ENCODE measurements at places on chromosomes 11 and 22.

- peak; percentile 58 for DNase-seq
Observed at GRCh38 chr11:35523331-35523768, 2.1 kb downstream of the PAMR1 start.

GRCh38 chr22:38696606-38697424 lies 3.9 kb downstream of the JOSD1 start:
- DNase-seq: peak; percentile 95

- DNase-seq: no peak
Observed at GRCh38 chr11:35689081-35689996, 26.8 kb downstream of the TRIM44 start.

GRCh38 chr11:102495161-102496042 lies 35.1 kb downstream of the MMP7 start:
- DNase-seq: peak; percentile 86

DNA sequence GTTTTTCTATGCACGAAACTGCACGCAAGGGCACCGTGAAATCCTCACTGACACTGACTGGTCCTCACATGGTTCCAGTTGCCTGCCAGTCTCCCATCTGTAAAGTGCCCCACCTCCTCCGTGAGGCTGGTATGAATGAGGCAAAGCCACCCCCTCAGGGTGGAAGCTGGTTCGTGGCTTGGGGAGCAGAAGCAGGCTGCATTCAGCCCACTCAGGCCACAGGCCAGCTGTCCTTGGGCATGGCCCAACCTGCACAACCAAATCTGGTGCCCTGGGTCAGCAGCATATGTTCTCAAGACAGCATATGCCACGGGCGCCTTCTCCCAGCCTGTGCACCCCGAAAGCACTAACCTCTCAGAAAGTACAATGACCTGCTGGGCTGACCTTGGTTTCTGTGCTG lies 29.3 kb downstream of the SERPINH1 start:
- no peak for DNase-seq

- no peak for DNase-seq
Observed at GRCh38 chr11:33713151-33713855, 12.7 kb upstream of the C11orf91 start.

GRCh38 chr22:20106849-20107237 lies 9.1 kb upstream of the RANBP1 start:
- no peak for DNase-seq

GRCh38 chr11:1382831-1383607 lies 6.7 kb upstream of the BRSK2 start:
- DNase-seq: peak; percentile 78

GRCh38 chr11:100469835-100470234 lies 217.3 kb upstream of the ARHGAP42 start:
- DNase-seq: no peak

- DNase-seq: no peak
Observed at GRCh38 chr11:119319700-119320239, 2.8 kb upstream of the MCAM start.

DNA sequence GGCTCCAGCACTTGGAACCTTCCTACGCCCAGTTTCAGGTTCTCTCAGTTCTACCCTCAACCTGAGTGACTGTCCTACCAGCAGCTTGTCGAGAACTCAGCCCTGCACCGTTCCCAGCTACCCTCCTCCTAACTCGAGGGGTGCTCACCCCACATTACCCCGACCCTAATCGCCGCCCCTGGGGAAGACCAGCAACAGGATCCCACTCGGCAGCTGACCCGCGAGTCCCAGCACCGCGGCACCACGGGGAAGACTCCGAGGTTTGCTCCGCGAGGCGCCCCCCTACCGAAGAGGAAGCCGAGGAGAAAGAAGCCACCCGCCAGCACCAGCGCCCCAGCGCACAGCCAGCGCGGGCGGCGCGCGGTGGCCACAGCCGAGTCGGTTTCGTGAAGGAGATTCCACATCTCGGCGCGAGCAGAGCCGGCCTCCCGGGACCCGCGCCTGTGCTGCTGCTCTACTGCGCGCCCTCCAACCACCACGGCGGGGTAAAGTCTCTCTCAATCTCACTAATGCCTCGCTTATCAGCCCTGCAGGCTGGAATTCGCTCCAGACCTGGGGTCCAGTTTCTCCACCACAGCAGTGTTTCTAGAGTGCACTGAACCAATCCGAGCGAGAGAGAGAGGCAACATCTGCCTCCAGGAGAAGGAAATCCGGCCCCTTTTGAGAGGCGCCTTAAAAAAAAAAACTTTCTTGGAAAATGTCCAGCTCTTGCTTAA lies at the start of gene FOLH1:
FOLH1 (minus strand) TSS at position 597 of the 716 bp plus-strand sequence; CDS start at position 404, 193 bp downstream.
- DNase-seq: no peak

- peak; percentile 85 for DNase-seq
Observed at GRCh38 chr22:28116219-28116673, 197.2 kb upstream of the PITPNB start.

GRCh38 chr11:30143098-30143705 lies 87.6 kb upstream of the FSHB start:
- DNase-seq: peak; percentile 24

DNA sequence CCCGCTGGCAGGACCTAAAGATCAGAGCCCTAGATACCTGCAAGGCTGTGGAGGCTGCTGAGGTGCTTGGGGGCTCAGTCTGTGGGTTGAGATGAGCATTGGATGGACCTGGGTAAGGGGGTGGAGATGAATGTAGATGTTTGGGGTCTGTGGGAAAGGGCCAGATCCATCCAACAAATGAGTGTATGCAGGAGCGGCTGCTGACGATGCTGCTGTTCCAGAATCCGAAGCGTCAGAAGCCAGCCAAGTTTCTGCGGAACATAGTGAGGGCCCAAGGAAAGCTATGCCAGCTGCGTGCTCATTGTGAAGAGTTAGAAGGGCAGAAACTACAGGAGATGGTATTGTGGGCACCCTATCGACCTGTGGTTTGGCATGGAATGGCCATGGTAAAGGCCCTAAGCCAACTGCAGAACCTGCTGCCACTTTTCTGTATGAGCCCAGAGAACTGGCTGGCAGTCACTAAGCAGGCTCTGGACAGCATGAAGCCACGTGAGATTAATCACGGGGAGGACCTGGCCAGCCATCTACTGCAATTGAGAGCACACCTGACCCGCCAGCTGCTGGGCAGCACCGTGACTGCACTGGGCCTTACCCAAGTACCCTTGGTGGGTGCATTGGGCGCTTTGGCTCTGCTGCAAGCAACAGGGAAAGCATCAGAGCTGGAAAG lies 36.6 kb downstream of the RRP8 start:
- no peak for DNase-seq

DNA sequence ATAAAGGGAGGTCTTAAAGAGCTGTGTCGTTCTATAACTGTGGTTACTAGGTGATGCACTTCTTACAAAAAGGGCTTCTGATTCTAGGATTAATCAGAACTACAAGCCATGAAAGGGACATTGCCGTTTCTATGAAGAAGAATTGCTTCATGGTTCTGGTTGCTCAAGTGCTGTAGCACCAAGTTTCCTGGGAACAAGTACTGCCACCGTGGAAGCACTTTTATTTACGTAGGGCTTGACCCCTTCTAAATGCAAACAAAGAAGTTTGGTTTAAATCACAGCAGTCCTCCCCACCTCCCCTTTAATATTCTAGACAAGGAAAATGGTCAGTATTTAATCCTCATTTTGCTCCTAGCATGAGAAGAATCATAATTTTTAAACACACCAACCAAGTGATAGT lies 9.8 kb downstream of the YAP1 start:
- peak; percentile 42 for DNase-seq

DNA sequence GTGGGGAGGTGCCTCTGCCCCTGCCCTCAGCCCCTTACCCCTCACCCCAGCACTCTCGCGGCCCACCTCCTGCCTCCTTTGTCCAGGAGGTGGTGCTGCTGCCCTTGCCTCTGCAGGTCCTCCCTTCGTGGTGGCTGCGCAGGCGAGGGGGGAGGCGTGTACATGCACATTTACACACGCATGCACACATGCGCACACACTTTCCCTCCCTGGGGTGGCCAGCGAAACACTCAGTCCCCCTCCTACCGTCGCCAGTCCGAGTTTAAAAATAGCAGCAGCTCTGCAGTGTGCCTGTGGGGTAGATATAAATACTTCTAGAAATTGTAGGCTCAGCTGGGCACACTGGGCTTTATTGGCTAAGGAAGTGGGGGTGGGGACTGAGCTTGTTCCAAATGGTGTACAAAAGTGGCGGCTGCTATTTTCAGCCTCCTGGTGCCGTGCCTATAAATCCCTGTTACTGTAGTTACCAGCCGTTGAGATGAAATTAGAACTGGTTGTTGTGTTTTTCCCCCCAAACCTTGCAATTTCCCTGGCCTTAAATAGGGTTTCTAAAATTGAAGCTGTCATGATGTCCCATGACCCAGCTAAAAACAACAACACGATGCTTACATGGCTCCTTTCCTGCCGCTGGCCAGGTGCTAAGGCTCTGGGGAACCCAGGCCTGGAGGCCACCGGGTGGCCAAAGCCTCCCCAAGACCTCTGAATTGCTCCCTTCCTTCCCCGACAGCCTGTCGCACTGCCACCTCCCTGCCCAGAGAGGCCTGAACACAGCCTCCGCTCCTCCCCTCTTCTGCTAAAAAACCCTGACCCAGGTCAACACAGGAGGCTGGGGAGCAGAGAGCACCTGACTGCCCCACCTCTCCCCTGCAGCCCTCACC lies 12.4 kb downstream of the PICK1 start:
- peak; percentile 18 for DNase-seq

DNA sequence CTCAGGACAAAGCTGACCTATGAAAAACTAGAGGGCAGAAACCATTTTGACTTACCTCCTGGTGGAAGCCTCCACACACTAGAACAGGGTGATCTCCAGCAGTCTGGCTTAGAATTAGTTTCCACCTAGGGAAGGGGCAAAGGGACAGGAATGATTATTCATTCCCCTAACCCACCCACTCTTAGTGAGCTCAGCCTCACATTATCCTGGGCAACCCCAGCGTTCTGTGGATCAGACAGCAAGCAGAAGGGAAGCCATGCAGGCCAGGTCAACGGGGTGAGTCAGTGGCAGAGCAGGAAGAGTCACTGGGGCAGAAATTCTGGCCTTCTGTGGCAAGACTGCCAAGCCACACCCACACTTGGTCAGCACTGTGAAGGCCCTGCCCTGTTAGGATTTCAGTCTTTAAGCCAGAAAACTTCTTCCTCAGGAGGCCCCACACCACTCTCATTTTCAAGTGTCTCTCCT lies 10.5 kb downstream of the NUMA1 start:
- peak; percentile 93 for DNase-seq

DNA sequence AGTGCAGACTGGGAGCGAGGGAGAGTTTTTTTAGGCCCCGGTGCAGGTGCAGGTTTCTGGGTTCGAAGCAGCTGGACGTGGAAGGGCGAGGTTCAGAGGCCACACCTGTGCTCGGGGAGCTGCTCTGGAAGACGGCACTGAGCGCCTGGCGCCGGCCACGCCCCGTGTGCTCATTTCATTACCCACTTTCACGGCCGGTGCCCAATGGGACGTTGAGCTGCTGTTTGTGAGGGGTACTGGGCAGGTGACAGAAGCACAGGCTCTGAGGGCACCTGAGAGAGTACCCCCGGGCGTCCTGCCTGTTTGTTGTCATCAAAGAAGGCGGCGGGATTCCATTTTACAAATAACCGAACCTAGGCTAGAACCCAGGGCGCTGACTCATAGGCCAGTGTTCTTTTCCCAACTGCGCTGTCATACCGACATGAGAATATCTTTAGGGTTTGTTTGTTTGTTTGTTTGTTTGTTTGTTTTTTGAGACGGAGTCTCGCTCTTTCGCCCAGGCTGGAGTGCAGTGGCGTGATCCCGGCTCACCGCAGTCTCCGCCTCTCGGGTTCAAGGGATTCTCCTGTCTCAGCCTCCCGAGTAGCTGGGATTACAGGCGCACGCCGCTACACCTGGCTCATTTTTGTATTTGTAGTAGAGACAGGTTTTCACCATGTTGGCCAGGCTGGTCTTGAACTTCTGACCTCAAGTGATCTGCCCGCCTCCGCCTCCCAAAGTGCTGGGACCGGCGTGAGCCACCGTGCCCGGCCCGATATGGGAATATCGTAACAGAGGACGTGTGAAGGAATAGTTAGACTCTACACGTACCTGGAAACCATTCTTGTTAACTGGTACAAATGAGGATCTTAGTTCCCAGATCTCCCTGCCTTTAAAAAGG lies 16.6 kb upstream of the SPTBN2 start:
- peak; percentile 31 for DNase-seq

DNA sequence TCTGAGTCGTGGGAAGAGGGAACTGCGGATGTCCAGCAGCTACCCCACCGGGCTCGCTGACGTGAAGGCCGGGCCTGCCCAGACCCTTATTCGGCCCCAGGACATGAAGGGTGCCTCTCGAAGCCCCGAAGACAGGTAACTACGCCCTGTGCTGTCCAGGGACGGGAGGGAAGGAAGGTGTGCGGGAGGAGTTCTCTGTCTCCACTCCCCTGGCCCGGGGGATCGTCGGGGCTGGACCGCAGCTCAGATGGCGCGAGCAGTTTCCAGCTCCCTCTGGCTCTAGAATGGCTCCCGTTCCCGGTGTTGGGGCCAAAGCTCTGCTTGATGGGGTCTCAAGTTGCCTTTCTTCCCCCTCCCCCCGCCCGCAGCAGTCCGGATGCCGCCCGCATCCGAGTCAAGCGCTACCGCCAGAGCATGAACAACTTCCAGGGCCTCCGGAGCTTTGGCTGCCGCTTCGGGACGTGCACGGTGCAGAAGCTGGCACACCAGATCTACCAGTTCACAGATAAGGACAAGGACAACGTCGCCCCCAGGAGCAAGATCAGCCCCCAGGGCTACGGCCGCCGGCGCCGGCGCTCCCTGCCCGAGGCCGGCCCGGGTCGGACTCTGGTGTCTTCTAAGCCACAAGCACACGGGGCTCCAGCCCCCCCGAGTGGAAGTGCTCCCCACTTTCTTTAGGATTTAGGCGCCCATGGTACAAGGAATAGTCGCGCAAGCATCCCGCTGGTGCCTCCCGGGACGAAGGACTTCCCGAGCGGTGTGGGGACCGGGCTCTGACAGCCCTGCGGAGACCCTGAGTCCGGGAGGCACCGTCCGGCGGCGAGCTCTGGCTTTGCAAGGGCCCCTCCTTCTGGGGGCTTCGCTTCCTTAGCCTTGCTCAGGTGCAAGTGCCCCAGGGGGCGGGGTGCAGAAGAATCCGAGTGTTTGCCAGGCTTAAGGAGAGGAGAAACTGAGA lies 1.4 kb downstream of the ADM start:
- peak; percentile 45 for DNase-seq

DNA sequence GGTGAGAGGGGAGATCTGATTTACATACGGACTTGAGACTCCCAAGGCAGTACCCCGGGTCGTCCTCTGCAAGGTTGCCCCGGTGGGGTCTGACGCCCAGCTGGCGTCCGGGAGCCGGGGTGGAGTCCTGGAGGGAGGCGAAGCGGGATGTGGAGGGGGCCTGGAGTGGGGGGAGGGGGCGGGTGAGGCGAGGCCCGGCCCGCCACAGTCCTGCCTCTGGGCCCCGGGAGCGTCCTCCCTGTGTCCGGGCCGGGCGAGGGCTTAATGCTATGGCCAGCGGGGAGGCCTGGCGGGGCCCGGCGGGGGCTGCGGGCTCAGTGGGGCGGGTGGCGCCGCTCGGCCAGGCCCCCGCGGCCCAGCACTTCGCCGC lies 2.4 kb upstream of the MYBPC3 start:
- DNase-seq: no peak
